ENCODE measurements at places on chromosomes 1 and 21. TPM values are rescaled to one million over a fixed set of nuclear protein-coding genes. Genes with fewer than 3 reads are reported as not detected.

DNA sequence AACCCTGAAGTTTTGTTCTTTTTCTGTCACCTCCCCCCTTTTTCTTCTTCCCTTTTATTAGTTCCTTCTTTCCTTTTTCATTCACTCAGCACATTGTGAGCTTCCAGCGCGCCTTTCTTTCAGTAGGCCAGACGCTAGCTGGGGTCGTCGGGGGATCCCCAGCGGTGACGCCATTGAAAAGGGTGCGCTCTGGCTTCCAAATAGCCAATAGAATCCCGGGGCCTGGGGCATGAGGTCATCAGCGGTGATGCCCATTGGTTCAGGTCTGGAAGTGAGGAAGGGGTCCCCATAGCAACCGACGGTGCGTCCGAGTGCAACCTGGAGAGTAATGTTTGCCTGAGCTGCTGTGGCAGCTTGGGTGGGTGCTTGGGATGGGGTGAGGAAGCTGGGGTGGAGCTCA is 6.9 kb upstream of the EFNA3 start:
- H3K27ac ChIP-seq: peak overlapping the region; percentile 76
- peaks cover 29% of the 10 kb centered on the region for H3K27me3 ChIP-seq
- peaks cover 11% of the 10 kb centered on the region for H3K4me1 ChIP-seq
- no peak overlapping the region for H3K4me3 ChIP-seq
- H3K36me3 ChIP-seq: peaks cover 10% of the 10 kb centered on the region

DNA sequence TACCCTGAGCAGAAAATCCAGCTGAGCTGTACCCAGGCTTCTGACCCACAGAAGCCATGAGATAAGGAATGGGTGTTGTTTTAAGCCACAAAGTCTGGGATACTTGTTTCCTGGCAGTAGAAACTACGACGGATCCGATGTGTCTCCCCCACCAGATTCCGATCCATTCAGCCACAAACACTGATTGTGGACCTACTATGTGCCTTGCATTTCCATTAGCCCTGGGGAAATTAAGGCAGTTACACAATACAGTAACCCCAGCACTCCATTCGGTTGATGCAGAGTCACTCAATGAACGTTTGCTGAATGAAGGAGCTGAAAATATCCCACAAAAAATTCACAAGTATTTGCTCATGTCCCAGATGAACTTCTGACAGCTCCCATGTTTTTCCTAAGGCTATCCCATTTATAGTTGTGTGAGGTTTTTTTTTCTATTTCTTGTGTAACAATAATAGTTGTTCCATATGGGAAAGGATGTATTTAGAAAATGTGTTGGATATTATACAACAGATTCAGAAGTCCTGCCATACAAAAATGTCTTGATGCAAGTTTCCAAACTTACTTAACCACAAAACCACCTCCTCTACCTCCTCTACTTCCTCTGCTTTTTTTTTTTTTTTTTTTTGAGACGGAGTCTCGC is 29.6 kb upstream of the KAZN start:
- no peak overlapping the region for H3K4me3 ChIP-seq
- DNase-seq: no peak
- no peak overlapping the region for H3K27ac ChIP-seq
- no peaks in the 10 kb centered on the region for H3K27me3 ChIP-seq

DNA sequence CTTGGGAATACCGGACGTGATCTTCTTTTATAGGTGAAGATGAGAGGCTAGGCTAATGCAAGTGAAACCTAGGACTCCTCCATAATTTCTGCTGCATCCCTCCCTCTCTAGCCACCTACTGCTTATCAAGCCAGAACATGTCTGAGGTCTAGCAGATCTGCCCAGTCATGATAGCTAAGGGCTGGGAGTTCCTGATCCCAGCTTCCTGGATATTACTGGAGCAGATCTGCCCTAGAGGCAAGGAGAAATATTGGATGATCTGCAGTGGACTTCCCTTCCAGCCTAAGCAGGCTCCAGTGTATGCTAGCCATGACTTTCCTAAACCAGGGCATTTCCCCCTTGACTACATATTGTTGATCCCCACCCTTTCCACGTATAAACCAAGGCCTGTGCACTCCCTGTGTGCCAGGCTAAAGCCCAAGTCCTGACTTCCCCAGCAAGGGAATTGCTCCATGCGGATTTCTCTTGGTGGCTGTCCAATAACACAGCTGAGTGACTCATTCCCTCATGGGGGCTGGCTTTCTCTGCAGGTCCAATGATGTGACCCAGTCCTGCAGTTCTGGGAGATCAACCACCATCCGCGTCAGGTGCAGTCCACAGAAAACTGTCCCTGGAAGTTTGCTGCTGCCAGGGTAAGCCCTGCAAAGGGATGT is 15.5 kb upstream of the SARS1 start:
- no peak overlapping the region for H3K4me3 ChIP-seq
- H3K27ac ChIP-seq: no peak overlapping the region
- no peaks in the 10 kb centered on the region for H3K27me3 ChIP-seq
- no peaks in the 10 kb centered on the region for H3K36me3 ChIP-seq
- no peaks in the 10 kb centered on the region for H3K4me1 ChIP-seq

- H3K36me3 ChIP-seq: no peaks in the 10 kb centered on the region
- DNase-seq: no peak
- no peaks in the 10 kb centered on the region for H3K27me3 ChIP-seq
- H3K4me3 ChIP-seq: no peak overlapping the region
- no peaks in the 10 kb centered on the region for H3K4me1 ChIP-seq
These were observed 337.0 kb upstream of the PTBP2 start for GRCh38 chr1:96384611-96385010.

The TTC4 gene
- total RNA-seq: 28.3 TPM

GRCh38 chr1:105437847-105438246 is 1618.6 kb upstream of the PRMT6 start:
- no peaks in the 10 kb centered on the region for H3K27me3 ChIP-seq
- no peak for DNase-seq
- H3K27ac ChIP-seq: no peak overlapping the region

DNA sequence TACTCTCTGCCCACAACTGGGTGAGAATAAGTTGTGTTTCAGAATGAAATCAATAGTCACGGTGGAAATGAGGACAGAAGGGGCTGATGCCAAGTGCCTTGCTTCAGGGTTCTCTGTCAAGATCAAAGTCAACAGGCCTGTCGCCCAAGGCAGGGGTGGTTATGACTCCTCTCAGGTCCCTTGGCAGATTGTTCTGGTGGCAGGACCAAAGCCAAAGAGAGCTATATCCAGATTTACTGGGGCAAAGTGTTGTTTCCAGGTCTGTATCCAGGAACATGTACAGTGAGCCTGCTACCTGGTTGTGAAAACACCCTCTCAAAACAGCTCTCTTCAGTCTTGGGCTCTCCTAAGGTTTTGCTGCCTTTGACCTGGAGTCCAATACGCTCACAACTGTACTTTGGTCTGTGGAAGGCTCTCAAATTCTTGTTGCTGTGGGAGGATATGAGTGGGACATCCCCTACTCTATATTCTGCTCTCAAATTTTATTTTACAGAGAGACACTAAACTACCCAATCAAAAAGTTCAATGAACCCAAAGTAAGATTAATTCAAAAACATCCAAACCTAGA is 175.1 kb upstream of the ETV3 start:
- DNase-seq: no peak
- H3K4me1 ChIP-seq: peaks cover 4% of the 10 kb centered on the region
- no peak overlapping the region for H3K4me3 ChIP-seq
- H3K27ac ChIP-seq: no peak overlapping the region

The CD48 gene
- 0.70 TPM for total RNA-seq

The AGMAT gene
- 4.4 TPM for total RNA-seq

GRCh38 chr1:236534151-236534651 is 10.4 kb downstream of the LGALS8 start:
- no peaks in the 10 kb centered on the region for H3K27me3 ChIP-seq
- no peak for DNase-seq
- no peaks in the 10 kb centered on the region for H3K36me3 ChIP-seq

The LINGO4 gene
- not detected for total RNA-seq

The RIMS3 gene
- 12.0 TPM for total RNA-seq

All from endodermal cell (in vitro differentiated cells).